ENCODE measurements at places on chromosomes 1 and 21.

DNA sequence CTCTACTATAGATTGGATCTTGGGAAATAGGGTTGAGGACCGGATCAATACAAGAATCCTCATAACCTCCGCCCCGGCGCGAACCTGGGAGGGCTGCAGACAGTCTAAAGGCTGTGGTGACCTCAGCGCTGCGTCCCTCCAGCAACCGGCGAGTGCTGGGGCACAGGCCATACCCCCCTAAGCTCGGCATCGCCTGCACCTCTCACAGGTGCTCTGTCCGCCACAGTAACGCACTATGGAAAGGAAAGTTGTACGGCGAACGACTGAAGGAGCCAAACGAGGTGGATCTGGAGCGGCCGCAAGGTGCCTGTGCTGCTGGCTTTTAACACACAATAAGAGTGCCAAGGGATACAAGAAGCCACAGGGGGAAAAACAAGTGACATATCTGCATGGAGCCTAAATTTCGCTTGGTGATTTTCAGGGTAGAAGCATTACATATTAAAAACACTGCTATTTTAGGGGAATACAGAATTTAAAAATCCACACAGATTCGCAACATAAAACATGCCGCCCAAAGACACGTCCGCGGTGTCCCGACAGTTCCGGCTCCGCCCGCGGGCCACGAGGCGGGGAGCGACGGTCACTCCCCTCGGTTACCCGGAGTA lies 1.4 kb upstream of the RBM15 start:
- DNase-seq = peak; percentile 20

DNA sequence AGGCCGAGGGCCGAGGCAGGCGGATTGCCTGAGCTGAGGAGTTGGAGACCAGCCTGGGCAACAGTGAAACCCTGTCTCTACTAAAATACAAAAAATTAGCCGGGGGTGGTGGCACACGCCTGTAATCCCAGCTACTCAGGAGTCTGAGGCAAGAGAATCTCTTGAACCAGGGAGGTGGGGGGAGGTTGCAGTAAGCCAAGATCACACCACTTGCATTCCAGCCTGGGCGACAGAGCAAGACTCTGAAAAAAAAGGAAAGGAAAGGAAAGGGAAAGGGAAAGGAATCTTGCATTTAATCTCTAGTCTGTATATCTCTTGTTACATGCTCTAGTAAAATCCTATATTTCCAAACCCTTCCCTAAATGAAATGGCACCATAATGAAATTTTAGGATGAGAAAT lies 328.3 kb upstream of the ADGRL2 start:
- DNase-seq = no peak

- DNase-seq = no peak
These were observed 1.9 kb upstream of the SLFNL1 start for GRCh38 chr1:41023279-41023990.

GRCh38 chr21:17343055-17343454 lies 169.8 kb upstream of the CXADR start:
- DNase-seq = no peak

GRCh38 chr21:27173053-27173452 lies 206.2 kb upstream of the ADAMTS5 start:
- no peak for DNase-seq

GRCh38 chr1:193241132-193241827 lies 54.9 kb upstream of the B3GALT2 start:
- no peak for DNase-seq

- DNase-seq = no peak
These were observed 34.4 kb downstream of the NID1 start for GRCh38 chr1:236030534-236030933.

GRCh38 chr1:165144757-165145397 lies 211.6 kb downstream of the LMX1A start:
- DNase-seq = no peak

GRCh38 chr1:112718691-112719418 lies 3.7 kb upstream of the PPM1J start:
- DNase-seq = peak; percentile 49

- DNase-seq = no peak
These were observed 20.6 kb downstream of the PGBD2 start for GRCh38 chr1:248926401-248927182.

- DNase-seq = no peak
These were observed 89.0 kb upstream of the CHODL start for GRCh38 chr21:18155508-18156193.

- no peak for DNase-seq
These were observed 4.2 kb downstream of the OR2T1 start for GRCh38 chr1:248406721-248407692.

DNA sequence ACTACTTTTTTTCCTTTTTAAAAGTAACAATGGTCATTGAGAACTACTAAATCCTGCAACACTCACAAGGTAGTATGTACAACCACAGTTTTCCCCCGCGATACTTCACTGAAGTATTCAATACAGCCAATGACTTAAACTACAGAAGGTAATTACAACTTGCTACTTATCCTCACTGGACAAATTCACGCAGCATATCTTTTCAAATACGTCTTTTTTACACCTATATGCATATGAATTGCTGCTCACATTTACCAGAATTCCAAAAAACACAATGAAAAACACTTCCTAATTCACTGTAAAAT lies 12.4 kb downstream of the NRIP1 start:
- DNase-seq = no peak

GRCh38 chr1:173489149-173489600 lies 12.0 kb downstream of the PRDX6 start:
- DNase-seq = no peak

- no peak for DNase-seq
These were observed 361.4 kb upstream of the PTBP2 start for GRCh38 chr1:96360036-96360795.

- DNase-seq = no peak
These were observed 4.2 kb downstream of the ELAPOR1 start for GRCh38 chr1:109118089-109118488.

- DNase-seq = no peak
These were observed 217.8 kb downstream of the PTPRC start for GRCh38 chr1:198856601-198857000.

- DNase-seq = no peak
These were observed 61.4 kb upstream of the DIRAS3 start for GRCh38 chr1:68111519-68112436.

GRCh38 chr1:232900818-232901217 lies 49.6 kb upstream of the NTPCR start:
- DNase-seq = no peak

GRCh38 chr1:8091691-8092090 lies 65.6 kb upstream of the ERRFI1 start:
- DNase-seq = no peak

- DNase-seq = no peak
These were observed 61.7 kb downstream of the ELK4 start for GRCh38 chr1:205570173-205570501.

GRCh38 chr1:218217040-218217439 lies 68.1 kb upstream of the RRP15 start:
- no peak for DNase-seq

DNA sequence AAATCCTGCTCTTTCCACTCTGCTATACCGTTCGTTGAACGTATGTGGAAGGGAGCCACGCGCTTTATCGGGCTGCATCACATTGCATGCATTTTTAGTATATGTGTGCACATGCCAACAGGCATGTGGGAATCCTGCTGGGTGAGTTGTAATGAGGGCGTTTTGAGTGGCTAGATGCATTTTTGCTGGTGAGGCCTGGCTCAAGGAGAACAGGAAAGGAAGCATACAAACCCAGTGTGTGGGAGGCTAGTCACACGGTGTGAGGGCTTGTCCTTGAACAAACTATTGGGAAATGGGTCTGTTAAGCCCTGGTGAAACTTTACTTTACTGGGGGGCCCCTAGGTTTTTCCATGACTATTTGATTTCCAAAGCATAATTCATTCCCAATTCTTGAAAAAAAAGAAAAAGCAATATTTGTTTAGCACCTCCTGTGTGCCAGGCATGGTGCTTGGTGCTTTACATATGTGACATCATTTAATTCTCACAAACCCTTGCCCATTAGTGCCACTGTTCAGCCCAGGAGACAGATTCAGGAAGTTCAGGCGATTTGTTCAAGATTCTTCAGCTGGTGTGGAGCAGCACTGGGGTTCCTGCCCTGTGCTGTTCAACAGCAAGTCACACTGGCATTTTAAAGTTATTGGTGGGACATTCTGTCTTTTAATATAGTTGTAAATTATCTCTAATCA lies 25.6 kb upstream of the JUN start:
- DNase-seq = no peak

GRCh38 chr1:112312315-112312714 lies 83.7 kb upstream of the CTTNBP2NL start:
- no peak for DNase-seq

DNA sequence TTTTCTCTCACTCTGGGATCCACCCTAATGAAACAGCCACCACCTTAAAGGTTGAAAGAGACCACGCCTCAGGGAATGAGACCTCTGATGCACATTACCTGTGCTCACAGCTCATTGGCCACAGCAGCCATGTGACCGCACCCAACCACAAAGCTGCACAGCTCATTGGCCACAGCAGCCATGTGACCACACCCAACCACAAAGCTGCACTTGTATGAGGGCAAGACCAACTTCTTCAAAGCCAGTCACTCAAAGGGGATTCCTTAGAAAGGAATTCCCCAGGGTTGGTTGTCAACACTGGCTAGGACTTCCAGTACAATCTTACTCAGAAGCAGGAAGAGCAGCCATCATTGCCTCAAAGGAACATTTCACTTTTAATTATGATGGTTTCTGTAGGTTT lies 43.6 kb upstream of the PDE9A start:
- DNase-seq = no peak

DNA sequence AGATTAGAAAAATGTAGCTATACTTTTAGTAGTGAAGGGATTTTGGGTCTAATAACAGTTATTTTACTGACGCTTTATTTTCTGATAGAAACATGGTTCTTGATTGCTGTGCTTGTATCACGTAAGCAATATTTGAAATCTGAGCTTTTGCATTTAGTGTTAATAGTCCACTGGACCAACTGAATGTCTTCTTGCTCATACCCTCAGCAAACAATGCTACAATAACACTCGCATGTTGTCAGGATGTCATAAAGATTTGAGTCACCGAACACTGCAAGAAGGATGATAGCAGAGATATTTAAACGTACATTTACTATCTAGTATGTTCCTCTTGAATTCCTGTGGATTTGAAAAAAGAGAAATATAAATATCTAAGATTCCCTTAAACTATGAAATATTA lies 7.5 kb downstream of the DYRK1A start:
- no peak for DNase-seq

DNA sequence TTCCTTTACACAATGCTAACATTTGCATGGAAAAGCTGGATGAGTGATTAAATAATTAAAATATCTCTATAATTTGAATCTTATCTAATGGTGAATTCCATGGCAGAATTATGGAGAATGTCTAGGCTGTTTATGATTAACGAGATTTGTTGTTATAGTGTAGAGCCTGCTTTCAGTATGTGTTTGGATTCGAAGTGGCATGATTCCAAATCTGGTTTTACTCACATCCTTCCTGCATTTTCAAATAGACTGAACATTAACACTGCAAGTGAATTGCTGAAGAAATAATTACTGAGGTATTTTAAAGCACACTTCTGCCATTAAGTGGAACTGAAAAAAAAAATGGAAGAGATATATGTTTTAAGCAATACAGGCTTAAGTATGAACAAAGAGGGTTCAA lies 5.1 kb upstream of the NEK7 start:
- no peak for DNase-seq

DNA sequence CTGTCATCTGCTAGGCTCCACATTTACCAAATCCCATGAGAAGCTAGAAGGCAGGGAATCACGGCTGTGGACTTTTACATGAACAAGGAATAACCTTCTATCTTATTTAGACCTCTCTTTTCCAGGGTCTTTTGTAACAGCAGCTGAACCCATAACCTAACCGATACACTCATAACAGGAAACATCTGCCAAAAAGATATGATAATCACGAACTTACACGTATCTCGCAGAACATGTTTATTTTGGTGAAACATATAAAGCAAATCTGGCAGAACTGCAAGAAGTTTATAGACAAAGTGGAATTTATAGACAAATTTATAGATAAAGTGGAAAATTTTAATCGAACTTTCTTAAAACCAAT lies 20.4 kb downstream of the TINAGL1 start:
- DNase-seq = no peak

- DNase-seq = no peak
These were observed 92.0 kb downstream of the IER5 start for GRCh38 chr1:181180407-181181031.

DNA sequence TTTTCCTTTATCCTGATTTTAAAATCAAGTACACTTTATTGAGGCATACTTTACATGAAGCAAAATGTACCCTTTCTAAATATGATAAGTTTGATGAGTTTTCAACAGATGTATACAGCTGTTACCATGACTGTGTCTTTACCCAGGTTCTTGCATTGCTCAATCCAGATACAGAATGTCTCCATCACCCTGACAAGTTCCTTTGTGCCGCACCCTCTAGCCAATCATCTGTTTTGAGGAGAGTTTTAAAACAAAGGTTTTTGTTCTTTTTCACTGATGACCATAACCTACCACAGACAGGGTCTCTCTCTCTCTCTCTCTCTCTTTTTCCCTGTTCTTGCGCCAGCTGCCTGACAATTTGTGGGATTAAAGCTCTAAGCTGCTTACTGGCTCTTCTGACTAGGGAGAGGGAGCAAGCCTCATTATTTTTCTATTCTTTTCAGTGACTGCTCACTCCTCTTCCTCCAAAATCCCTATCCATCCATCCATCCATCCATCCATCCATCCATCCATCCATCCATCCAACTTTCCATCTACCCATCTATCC lies 1.2 kb upstream of the KCNE1 start:
- DNase-seq = no peak

GRCh38 chr1:155134880-155135414 lies 705 bp upstream of the SLC50A1 start:
- DNase-seq = peak; percentile 26

DNA sequence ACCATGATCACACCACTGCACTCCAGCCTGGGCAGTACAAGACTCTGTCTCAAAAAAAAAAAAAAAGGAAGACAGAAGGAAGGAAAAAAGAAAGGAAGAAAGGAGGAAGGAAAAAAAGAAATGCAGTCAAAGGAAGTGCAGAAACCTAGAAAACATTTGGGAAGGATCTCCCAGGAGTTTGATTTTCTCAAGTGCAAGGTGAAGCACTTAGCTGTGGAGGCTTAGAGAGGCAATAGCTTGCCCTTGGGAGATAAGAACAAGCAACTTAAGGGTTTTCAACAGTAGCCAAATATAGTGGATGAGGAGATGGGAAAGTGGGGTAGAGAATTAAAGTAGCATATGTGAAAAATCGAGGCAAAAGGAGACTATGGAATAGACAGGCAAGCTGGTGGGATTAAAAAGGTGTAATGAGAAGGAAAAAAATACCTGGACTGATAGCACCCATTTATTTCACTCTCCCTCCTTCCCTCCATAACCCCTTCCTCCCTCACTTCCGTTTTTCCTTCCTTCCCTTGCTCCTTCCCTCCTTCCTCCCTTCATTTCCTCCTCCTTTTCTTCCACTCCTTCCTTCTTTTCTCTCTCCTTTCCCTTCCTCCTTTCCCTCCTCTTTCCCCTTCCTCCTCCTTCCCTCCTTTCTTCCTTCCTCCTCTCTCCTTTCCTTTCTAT lies 6.8 kb upstream of the FAM89A start:
- no peak for DNase-seq

DNA sequence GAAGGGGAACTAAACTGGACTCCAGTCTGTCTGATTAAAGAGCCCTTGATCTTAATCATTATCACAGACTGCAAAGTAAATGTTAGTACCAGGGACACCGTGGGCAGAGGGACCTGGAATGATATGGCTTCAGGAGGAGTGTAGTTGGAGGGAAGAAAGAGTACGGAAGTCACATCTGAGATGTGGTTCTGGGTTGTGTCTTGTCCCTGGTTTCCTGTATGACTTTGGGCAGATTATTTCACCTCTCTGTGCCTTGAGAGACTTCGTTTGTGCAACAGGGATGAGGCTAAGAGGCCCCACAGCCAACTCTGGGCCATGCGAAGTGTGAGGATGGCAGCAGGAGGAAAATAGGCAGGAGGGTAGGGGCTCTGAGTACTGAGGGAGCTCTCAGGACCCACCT lies 76.1 kb upstream of the SLC2A1 start:
- DNase-seq = no peak

Measured in stimulated activated CD8-positive, alpha-beta memory T cell treated with anti-CD3 and anti-CD28 coated beads, Interleukin-15, amount 100 ng/mL, for 4 hours (primary cell).